ENCODE measurements at places on chromosomes 1 and 21.

- DNase-seq: no peak
Observed at GRCh38 chr1:168280296-168280927, at the start of gene TBX19. TBX19 (plus strand) TSS chr1:168280877; CDS start chr1:168281091, 214 bp downstream.

DNA sequence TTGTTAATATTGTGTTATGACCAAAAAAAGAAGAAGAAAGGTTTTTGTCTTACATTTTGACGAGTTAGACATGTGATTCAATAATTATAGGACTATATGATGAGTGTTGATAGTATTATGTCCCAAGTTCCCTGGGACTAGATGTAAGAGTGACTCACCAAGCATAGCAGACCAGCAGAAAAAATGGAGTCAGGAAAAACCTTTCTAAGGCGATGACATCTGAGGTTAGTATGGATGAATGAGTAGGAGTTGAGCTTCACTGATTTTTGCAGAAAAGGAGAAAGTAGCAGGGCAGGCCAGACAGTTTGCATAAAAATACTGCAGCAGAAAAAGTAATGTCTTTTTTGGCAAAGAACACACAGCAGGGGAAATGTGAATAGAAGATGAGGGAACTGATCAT, 1041.3 kb upstream of the ADGRL4 start:
- DNase-seq: no peak

DNA sequence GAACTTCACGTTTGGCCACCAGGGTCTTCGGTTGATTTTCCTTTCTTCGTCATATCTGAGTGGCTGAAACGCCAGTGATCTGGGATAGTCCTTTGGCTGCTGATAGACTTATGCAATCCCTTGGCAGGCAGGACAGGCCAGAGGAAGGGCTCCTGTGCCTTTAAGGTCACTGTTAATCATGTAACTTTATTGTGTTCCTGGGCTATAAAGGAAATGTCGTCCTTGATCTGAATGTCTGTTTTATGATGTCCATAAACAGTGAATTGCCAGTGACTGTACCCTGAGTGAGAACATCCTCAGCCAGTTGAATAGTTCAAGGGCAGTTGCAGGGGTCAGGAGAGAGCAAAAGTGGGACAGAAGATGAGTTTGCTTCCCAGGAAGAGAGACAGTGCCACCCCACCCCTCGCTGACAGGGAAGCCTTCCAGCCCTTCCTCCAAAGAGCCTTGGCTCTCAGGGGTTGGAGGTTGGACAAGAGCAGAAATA, 68.0 kb downstream of the PDE9A start:
- DNase-seq: no peak

DNA sequence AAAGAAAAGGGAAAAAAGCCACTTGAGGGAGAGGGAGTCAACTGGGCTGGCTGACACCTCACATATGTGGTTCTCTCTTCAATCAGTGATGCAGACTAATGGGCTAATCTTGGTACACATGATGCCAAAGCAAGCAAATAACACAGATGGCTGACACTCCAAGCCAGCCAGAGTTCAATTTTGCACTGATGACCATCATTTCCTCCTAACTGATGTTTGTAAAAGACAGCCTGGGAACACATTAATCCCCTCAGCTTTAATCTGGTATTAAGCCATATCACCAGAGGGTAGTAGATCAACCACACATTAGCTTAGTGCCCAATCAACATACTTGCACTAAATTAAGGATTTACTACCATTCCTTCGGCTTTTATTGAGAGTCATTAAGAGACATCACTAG, 2.8 kb downstream of the VPS72 start:
- DNase-seq: no peak

DNA sequence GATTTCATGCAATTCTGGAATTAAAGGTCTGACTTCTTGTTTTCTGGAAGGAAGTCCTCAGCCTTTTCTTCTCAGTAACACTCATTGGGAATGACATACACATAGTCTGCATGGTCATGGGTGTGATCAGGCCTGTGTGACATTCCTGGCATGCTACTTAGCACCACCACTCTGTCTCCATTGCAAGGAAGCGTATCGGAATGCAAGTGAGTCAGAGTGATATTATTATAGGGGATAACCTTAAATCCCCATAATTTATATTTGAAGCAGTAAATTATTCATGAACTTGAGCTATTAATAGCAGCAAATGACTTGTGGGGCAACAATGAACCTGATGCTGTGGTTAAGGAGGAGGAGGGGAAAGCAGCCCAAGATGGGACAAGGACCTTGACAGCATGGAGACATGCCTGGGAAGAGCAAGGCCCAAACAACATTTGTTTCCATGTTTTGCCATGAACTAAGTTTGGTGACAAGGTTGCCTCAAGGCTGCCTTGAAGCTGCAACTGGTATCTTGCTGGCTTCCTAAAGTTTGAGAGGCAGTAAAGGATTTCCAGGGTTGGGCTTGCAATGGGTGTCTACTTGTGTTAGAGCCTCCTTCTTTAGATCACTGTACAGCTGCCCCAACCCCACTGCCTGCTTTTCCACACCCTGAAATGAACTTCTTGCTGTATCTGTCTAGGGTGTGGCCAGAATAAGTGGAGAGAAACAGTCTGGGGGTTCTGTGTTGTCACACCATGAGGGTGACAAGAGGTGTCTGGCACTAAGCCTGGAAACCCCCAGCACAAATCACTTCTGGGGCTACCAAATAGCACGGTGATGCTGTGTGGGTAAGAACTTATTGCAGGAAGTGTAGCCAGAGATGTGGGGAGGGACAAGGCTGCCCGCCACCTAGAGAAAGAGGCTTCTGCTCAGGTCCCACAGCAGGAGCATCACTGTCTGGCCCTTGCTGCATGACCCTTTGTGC, 4.6 kb downstream of the MAB21L3 start:
- no peak for DNase-seq

GRCh38 chr1:31390071-31390470, 17.2 kb upstream of the FABP3 start:
- DNase-seq: no peak

DNA sequence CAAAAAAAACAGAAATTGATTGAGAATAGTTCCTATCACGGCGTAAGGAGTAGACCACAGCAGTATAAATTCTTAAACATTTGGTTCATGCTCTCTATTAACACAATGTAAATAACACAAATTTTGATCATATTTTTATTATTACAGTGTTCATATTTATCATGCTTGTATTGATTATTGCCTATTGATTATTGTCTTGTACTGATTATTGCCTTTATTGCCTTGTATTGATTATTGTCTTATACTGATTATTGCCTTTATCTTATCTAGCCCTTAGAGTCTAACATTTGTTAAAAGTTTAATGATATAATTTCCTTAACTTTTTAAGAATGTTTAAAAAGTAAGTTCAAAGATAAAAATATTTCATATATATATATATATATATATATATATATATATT, 460.7 kb downstream of the KCNT2 start:
- DNase-seq: no peak

- DNase-seq: peak; percentile 2
Observed at GRCh38 chr1:98323906-98324358, 337.6 kb upstream of the SNX7 start.

DNA sequence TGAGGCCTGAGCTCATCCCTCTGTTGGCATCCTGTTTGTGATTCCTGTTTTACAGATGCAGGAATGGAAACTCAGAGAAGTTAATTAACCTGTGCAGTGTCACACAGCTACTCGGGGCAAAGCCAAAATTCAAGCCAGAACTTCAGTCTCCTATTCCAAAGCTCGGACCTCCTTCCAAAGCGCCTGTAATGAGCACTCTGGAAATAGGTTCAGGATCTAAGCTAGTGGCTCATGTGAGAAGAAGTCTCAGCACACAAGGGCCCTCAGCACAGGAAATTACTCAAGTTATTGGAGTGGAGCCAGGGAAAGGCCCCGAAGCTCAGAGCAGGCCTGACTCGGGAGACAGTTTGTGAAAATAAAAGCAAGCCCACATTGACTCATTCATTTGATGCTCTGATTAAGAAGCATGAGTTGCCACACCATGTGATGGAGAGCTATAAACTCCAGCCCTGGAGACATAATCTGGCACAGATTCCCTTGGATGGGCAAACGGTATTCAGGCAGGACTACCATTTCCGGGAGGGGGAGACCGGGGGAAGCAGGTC, 50.6 kb upstream of the LYST start:
- peak; percentile 63 for DNase-seq

- no peak for DNase-seq
Observed at GRCh38 chr1:49251019-49251784, 474.5 kb upstream of the BEND5 start.

GRCh38 chr21:25421321-25422028, 185.8 kb downstream of the MRPL39 start:
- peak; percentile 57 for DNase-seq
